ENCODE measurements at places on chromosomes 4 and X.

- no peak for DNase-seq
Measured at GRCh38 chr4:182655340-182655739, 261.8 kb downstream of the DCTD start.

GRCh38 chr4:43234626-43235415, 342.3 kb downstream of the GRXCR1 start:
- no peak for DNase-seq

- no peak for DNase-seq
Measured at GRCh38 chrX:9958183-9958582, 9.0 kb upstream of the CLDN34 start.

DNA sequence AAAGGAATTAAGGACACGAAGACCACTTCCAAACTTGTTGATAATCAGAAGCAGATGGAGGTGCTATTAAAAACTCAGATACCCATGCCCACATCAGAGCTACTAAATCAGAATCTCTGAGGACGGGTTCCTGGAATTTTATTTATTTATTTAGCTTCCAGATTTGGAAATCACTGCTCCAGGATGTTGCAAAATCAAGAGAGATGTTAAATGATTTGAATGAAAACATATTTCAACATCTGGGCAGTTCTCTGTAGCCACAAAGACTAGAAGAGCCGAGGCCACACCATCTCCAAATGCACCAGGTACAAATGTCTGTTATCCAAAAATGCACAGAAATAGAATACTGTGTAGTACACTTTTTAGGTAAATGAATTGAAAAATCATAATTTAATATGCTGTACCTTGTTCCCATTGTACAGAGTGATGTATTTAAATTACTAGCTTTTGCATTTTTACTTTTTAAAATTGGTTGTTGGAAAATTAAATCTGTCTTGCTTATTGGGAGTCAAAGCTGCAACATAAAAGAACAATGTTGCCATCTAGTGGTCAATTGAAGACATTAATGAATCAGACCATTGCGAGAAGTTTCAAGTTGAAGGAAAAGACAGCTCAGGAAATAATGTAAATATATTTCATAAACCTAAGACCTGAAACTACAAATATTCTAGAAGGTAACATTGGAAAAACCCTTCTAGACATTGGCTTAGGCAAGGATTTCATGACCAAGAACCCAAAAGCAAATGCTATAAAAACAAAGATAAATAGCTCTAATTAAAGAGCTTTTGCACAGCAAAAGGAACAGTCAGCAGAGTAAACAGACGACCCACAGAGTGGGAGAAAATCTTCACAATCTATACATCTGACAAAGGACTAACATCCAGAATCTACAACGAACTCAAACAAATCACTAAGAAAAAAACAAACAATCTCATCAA, 151.3 kb upstream of the TTC29 start:
- DNase-seq, result no peak

GRCh38 chr4:54924891-54925290, 200.5 kb downstream of the KDR start:
- no peak for DNase-seq

GRCh38 chr4:159105761-159106243, 2.9 kb downstream of the RAPGEF2 start:
- no peak for DNase-seq

DNA sequence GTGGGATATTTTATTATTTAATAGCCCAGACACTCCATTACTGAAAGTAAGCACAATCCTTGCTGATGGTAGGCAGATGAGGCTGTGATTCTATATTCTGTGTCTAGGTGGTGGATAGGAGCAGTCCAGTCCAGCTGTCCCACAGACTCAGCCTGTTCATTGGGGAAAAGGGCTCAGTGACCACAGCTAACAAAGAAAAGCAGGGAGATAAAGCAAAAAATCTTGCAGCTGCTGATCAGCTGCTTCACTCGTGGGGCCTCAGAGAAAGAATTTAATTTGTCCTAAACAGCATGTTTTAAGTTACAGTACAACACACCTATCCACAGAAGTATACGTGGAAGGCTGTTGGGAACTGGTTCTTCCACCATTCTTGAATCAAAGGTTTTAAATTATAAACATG, 40.7 kb upstream of the ANK2 start:
- no peak for DNase-seq

DNA sequence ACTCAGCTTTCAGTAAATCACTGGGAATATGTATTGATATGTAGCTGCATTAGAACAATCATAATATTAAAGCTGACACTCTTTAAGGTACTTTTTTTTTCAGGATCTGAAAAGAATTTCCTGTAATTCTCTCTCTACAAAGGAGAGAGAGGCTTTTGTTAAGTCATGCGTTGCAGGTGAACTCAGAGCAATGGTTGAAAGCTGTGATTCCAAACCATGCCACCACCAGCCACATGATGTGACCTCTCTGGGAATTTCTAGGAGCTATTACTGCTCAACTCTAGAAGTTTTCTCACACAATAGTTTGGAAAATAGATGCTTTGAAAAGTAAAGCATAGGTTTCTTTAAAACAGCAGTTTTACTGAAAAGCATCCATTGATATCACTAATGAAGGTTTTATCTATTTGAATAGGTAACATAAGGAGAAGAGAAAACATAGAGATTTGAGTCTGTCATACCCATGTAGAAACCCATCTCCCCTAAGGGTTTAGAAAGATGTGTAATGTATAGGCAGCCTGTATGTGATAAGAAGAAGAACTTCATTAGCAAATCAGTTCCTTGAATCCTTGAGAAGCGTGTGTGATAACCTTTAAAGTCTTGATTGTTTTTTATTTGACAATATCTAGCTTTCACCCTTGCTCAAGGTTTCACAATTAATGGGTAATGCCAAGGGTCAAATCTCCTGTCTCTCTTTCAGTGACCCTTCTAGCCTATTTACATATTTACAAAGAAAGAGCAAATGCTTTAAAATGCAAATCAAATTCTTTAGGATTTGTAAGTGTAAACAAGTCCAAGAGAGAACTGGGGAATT, 161.0 kb upstream of the ANKRD50 start:
- no peak for DNase-seq

- no peak for DNase-seq
Measured at GRCh38 chrX:3585719-3586118, 127.7 kb downstream of the PRKX start.

DNA sequence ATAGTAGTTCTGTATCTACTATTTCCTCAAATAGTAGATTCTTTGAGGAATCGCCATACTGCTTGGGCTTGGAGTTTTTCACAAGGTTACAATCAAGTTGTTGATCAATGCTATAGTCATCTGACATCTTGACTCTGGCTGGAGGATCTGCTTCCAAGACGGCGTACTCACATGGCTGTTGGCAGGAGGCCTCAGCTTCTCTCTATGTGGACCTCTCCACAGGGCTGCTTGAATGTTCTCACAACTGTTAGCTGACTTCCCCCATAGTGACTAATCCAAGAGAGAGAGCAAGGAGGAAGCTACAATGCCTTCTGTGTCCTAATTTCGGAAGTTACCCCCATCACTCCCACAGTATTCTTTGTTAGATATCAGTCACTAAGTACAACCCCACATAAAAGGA, 10.3 kb downstream of the EGFL6 start:
- no peak for DNase-seq

DNA sequence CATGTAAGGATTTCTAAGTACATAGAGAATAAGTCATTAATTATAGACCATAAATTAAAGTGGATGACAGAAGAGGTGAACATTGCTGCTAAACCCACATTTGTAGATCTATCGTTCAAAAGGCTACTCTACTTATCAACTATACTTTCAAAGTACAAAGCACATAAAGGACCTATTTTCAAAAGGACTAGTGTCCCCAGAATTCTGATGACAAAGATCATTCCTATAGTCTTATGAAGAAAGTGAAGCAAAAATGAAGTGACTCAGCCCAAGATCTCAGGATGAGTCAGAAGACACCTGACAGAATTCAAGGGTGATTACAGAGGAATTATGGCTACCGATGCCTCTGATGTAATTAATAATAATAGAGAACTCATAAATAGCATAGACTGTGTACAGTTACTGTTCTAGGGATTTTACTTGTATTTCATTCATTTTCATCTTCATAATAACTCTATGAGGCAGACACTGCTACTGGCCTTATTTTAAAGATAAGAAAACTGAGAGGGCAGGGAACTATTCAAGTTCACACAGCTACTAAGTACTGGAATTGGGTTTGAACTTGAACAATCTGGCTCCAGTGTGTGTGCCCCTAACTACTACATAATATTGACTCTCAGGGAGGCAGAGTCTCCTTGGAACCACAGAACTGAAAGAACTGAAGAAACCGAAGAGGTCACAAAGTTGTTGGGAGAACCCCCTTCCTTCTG, 17.1 kb downstream of the USP46 start:
- no peak for DNase-seq

GRCh38 chr4:133148690-133149363, at the start of gene PCDH10:
TSS of gene PCDH10 (plus strand) at chr4:133149294. CDS start at chr4:133150141, 847 bp downstream.
- no peak for DNase-seq

Measured in stimulated activated CD8-positive, alpha-beta memory T cell treated with anti-CD3 and anti-CD28 coated beads, Interleukin-15, amount 100 ng/mL, for 4 hours (primary cell).